Right cardiac atrium (tissue), 5 donors: ENCODE measurements at places on chromosomes 4 and X.

DNA sequence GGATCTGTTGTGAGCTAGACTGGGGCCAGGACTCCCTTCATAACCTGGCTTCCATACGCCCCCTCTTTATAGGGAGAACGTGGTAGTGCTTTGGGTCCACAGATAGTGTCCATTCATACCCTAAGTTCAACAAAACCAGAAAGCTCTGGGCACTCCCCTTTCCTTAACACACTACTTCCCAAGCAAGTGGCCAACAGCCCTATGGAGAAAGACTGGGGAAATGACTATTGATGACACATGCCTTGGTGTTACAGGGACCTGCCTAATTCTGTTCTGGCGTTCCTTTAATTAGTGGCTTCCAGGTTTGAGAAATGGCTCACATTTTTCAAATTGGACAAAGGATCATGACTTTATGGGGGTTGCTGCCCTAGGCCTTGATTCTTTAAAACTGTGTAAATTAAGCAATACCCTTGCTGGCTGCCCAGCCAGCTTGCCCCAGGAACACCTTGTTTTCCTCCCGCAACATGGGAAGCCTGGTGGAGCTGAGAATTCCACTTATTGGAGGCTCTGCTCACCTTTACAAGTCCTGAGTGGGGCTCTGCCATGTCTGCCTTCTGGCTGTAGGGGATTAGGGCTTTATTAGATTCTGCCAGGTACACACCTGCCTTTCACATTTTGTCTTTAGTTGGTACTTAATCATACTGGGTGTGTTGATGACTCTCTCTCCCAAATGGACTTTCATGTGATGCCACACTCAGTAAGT lies 61.1 kb downstream of the RGS12 start:
- DNase-seq: no peak

GRCh38 chrX:103373581-103373980 lies 2.8 kb upstream of the BEX3 start:
- no peak for DNase-seq

- DNase-seq: no peak
These were observed 178.4 kb upstream of the RPS6KA3 start for GRCh38 chrX:20445109-20445508.

DNA sequence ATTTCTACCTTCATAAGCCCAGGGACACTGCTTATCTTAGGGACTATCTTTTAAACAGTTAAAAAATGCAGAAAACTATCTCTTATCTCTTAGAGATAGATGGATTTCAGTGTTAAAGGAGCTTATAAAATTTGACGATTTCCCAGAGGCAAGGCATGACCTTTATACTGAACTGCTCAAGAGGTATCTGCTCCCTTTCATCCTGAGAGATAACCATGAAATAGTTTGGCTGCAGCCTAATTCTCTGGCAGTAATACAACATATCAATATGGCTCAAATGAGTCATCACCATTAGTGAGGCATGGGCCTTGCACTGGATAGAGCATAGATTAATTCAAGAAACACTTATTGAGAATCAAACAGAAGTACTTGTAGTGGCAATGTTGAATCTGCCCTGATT lies 348.2 kb upstream of the GRIA3 start:
- DNase-seq: no peak

DNA sequence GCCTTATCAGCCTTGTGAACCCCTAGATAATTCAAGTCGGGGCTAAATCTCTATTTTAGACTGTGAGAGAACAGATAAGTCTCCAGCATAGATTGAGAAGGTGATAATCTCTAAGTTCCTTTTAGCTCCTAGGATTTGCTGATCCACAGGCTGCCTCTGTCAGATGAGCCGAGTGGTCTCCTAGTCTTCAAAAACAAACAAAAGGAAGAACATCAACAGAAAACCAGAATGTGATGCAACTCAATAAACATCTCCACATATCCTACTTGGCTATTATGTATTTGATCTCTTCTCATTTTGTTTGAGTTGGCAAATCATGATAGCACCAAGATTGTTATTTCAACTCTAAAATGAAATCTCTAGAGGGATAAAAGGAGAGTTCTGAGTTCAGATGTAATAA lies 88.4 kb upstream of the SLC7A11 start:
- no peak for DNase-seq

GRCh38 chrX:10157543-10157942 lies 768 bp downstream of the CLCN4 start:
- no peak for DNase-seq

GRCh38 chr4:169089004-169089403 lies 78.9 kb upstream of the CBR4 start:
- DNase-seq: no peak
